CD8-positive, alpha-beta memory T cell (primary cell): ENCODE measurements at places on chromosomes 3 and 15. TPM values are rescaled to one million over a fixed set of nuclear protein-coding genes. Genes with fewer than 3 reads are reported as not detected.

DNA sequence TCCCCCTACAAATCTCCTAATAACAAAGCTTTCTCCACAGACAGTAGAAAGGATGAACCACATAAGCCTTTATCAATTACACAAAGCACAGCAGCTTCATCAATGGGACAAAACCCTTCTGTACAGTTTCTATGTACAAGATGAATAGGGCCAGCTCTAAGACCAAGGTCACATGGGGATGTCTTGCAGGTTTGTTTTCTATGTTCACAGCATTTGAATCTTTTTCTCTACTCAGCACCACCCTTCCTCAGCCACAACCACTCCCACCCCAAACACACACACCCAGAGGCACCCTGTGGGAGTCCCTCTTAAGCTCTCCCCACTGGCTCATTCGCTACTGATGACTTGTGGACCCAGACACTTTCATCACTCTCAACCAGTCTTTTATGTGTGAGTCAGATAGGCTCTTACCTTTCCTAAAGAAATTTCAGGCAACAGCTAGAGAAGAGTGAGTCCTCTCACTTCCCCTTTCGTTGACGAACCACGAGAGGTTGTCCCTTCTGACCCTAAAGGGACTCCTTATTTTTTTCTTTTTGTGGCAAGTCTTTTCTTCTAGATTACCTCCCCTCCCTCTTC is 57.9 kb downstream of the ARHGAP31 start:
- no peak overlapping the region for H3K4me3 ChIP-seq
- DNase-seq = peak; percentile 36
- peaks cover 29% of the 10 kb centered on the region for H3K4me1 ChIP-seq
- H3K36me3 ChIP-seq = no peaks in the 10 kb centered on the region

GRCh38 chr3:9403463-9403862 is 6.0 kb downstream of the SETD5 start:
- no peak overlapping the region for H3K4me3 ChIP-seq
- no peaks in the 10 kb centered on the region for H3K36me3 ChIP-seq
- peaks cover 81% of the 10 kb centered on the region for H3K4me1 ChIP-seq
- no peak for DNase-seq
- H3K27me3 ChIP-seq = no peaks in the 10 kb centered on the region

DNA sequence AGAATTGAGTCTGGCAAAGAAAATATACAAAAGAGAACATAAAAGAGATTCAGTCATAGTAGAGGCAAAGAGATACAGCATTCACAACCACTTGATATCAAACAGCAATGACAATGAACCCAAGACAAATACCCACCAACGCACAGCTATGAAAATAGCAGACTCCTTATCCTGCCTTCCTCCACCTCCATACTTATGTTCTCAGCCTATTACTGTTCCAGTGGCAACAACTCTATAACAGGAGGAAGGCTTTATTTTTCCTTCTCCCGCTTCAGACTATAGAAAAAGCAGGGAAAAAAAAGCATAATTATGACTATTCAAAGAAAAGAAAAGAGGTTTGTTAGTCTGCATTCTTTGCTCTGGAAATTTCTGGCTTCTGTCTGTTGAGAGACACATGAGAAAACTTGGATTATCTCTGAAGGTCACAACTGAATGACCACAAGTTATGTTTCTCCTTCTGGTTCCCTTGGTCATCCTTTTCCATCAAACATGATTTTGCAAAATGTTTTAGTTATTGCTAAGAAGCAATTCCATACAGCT is 81.2 kb upstream of the PLXND1 start:
- H3K36me3 ChIP-seq = no peaks in the 10 kb centered on the region
- no peaks in the 10 kb centered on the region for H3K4me1 ChIP-seq
- H3K27ac ChIP-seq = no peak overlapping the region
- DNase-seq = no peak
- no peaks in the 10 kb centered on the region for H3K27me3 ChIP-seq

- H3K4me3 ChIP-seq = no peak overlapping the region
- no peaks in the 10 kb centered on the region for H3K36me3 ChIP-seq
Observed at GRCh38 chr15:69039516-69040225, 25.2 kb downstream of the NOX5 start.

Gene TNNC1
- total RNA-seq = 2.3 TPM

Gene RAB6B
- total RNA-seq = 0.73 TPM

DNA sequence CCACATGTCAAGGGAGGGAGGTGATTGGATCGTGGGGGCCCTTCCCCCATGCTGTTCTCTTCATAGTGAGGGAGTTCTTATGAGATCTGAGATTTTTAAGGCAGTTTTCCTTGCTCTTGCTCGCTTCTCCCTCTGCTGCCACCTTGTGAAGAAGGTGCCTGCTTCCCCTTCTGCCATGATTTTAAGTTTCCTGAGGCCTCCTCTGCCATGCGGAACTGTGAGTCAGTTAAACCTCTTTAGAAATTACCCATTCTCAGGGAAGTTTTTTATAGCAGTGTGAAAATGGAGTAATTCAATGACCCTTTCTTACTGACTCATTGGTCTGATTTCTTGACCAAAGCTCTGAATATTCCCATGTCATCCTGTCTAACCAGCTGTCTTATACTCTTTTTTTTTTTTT is 484.4 kb upstream of the TPRG1 start:
- no peaks in the 10 kb centered on the region for H3K36me3 ChIP-seq
- H3K27ac ChIP-seq = no peak overlapping the region
- no peak for DNase-seq
- H3K4me1 ChIP-seq = no peaks in the 10 kb centered on the region
- H3K27me3 ChIP-seq = no peaks in the 10 kb centered on the region

GRCh38 chr3:70824773-70825172 is 512.3 kb upstream of the MDFIC2 start:
- no peak overlapping the region for H3K4me3 ChIP-seq
- no peak overlapping the region for H3K27ac ChIP-seq
- H3K4me1 ChIP-seq = no peaks in the 10 kb centered on the region
- H3K27me3 ChIP-seq = no peaks in the 10 kb centered on the region
- no peak for DNase-seq
- no peaks in the 10 kb centered on the region for H3K36me3 ChIP-seq

GRCh38 chr3:50442945-50443579 is 60.4 kb downstream of the CACNA2D2 start:
- no peak for DNase-seq
- H3K36me3 ChIP-seq = no peaks in the 10 kb centered on the region
- no peaks in the 10 kb centered on the region for H3K4me1 ChIP-seq
- no peak overlapping the region for H3K27ac ChIP-seq
- no peak overlapping the region for H3K4me3 ChIP-seq

DNA sequence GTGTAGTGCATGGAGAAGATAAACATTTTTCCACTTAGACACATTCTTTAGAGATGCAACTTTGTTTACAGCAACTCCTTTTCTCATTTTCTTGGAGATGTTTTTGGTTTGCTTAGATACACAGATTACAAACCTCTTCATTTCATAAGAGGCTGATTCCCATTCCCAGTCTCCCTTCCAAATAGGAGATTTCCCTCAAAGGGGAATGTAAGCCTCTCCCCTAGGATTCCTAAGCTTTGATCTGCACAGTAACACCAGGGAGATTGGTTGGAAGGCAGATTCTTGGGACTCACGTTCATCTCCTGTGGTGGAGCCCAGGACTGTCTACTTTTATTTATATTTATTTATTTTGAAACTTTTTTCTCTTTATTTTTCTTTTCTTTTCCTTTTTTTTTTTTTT is 63.2 kb downstream of the MCTP2 start:
- no peaks in the 10 kb centered on the region for H3K27me3 ChIP-seq
- no peak overlapping the region for H3K4me3 ChIP-seq
- H3K27ac ChIP-seq = no peak overlapping the region
- DNase-seq = no peak

Gene GRM7
- not detected for total RNA-seq

Gene CMC1
- total RNA-seq = 50.1 TPM

GRCh38 chr15:78875107-78875914 is 2.6 kb downstream of the MORF4L1 start:
- peak overlapping the region; percentile 100 for H3K4me3 ChIP-seq
- H3K27me3 ChIP-seq = no peaks in the 10 kb centered on the region
- DNase-seq = no peak

DNA sequence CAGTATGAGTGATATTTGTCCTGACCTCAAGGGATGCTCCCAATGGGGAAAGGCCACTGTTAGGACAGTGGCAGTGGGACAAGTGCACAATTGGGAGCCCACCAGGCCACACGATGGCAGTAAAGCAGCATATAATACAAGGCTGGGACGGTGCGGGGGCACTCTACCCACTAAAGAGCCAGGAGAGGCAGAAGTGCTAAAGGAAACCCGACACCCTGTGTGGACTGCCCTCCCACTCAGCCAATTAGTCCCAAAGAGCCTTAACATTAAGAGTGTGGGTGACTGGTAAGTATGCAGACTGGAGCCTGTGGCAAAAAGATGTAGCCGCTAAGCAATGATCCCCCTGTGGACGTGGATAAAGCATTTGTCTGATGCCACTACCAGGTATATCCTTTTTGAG is 8.2 kb upstream of the ZNF589 start:
- no peaks in the 10 kb centered on the region for H3K4me1 ChIP-seq
- H3K4me3 ChIP-seq = no peak overlapping the region
- H3K27me3 ChIP-seq = no peaks in the 10 kb centered on the region
- no peaks in the 10 kb centered on the region for H3K36me3 ChIP-seq
- H3K27ac ChIP-seq = no peak overlapping the region
